T-helper 1 cell (primary cell): ENCODE measurements at places on chromosomes 3 and 15.

DNA sequence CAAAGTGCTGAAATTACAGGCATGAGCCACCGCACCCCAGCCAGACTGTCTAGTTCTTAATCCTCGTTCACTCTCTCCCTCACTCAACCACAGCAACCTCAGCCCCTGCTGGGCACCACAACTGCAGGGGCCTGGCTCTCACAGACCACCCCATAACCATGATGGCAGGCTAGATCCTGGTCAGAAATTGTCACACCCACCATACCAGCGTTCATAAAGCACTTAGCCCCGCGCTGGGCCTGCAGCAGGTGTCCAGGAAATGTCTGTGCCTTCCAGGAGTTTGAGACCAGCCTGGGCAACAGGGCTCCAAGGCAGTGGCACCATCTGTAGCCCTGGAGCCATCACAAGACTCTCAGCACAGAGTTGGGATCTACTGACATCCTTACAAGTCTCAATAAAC lies 1.9 kb downstream of the SHISA5 start:
- DNase-seq, result no peak

DNA sequence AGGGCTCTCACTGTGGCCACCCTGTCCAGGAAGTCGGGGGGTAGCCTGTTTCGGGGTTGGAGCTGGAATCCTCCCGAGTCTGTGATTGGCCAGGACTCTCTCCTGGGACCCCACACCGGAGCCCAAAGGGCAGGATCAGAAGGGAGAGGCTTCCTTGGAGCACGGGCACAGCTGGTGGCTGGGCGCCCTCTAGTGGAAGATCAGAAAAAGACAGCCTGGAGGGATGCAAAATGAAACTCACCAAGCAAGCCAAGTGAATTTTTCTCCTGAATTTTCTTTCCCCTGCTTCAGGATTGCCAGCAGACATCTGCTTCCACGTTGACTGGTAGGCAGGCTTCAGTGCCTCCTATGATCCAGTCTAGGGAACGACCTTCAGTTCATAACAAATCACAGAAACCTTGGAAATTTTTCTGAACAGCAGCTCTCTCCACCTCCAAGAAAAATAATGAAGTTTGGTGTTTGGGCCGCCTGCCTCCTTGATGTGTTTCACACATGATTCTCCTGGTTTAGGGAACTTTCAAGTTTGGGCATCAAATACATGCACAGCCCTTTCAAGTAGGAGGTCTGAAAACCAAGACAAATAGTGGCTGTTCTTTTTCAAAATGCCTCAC lies 224.6 kb downstream of the VPS13C start:
- DNase-seq, result peak; percentile 26

- DNase-seq, result no peak
Measured at GRCh38 chr3:123161167-123161566, 40.6 kb upstream of the SEC22A start.

GRCh38 chr15:52111517-52112202 lies 915 bp downstream of the BCL2L10 start:
- no peak for DNase-seq

DNA sequence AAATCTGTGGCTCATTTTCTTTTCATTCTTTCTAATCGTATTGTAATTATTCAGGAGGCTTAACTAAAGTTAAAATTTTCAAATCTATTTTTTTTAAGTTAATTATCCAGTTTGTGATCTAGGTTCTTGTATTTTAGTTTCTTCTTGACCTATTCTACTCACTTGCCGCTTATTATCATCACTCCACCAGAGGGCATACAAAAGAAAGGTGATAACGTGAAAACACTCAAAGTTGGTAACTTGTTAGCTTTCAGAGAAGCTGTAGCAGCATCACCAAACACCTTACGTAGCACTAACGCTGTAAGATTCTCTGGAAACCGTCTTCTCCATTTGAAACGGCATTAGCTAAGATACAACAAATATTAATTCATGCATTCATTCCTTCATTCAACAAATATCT lies 4.8 kb downstream of the GNB4 start:
- DNase-seq, result no peak

DNA sequence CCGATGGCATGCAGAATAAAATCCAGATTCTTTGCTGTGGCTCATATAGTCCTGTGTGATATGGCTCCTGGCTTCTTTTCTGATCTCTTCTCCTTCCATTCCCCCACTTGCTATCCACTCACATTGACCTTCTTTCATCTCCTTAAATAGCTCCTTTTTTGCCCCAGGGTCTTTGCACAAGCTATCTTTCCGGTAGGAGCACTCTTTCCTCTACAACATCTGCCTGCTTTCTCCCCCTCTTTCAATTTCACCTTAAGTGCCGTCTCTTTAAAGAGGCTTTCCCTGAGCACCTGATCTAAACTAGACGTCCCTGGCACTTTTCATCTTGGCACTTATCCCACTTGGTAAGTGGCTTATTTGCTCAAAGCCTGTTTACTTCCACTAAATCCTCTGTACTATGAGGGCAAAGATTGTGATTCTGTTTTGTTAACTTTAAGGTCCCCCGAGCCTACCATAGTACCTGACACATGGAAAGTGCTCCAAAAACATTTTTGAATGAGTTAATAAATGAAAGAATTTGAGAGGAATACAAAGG lies 323.3 kb upstream of the TLE3 start:
- no peak for DNase-seq

DNA sequence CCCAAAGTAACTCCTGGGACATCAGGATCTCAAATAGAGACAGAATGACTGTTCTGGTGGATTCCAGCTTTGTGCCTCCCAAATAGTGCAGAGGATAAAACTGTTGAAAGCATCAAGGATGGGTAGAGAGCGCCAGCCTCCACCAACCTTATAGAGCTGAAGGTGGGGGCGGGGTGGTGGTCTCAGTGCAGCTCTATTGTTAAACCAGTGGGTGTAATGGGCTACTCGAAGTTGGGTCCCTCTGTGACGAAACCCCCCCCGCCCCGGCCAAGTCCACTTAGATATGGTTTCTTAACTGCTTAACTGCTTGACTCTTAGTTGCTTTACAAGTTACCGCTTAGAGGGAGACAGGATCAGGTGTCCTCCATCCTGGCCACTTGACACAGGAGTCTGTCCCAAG lies 22.7 kb downstream of the DHX30 start:
- DNase-seq, result no peak

- no peak for DNase-seq
Measured at GRCh38 chr3:29468187-29468586, 187.3 kb downstream of the RBMS3 start.
